ENCODE measurements at places on chromosomes 6 and 20.

DNA sequence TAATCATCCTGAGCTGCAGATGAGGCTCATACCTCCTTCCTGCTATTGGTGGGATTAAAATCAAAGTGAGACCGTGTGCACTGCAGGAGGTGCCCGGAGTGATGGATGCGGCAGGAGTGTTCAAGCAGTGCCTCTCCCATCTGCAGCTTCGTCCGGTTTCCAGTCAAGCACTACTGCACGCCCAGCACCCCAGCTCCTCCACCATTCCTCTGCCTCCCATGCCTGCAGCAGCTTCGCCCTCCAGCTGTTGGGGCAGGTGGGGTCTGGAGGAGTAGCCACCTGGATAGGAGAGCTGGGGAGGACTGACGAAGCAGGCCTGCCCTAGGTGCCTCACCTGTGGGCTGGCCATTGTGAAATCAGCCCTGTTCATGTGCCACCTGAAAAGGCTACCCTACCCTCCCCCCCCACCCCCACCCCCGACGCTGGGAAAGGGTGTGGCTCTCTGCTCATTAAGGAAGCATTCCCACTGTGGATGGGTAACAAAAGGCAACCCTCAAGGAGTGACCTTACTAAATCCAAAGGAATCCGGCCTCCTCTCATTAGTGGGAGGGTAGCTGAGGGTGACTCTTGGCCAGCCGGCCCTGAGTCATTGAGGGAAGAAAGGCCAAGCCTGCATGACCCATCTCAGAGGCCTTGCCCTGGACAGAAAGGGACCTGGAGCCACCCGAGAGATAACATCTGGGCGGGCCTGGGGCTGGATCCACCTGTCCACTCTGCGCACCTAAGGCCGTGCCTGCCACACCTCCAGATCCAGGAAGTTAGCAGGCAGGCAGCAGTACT is 115.9 kb upstream of the ARMC2 start:
- no peak for DNase-seq

GRCh38 chr6:36958775-36959554 is 4.4 kb downstream of the PI16 start:
- no peak for DNase-seq

GRCh38 chr6:49666930-49667757 is 30.5 kb upstream of the RHAG start:
- no peak for DNase-seq

DNA sequence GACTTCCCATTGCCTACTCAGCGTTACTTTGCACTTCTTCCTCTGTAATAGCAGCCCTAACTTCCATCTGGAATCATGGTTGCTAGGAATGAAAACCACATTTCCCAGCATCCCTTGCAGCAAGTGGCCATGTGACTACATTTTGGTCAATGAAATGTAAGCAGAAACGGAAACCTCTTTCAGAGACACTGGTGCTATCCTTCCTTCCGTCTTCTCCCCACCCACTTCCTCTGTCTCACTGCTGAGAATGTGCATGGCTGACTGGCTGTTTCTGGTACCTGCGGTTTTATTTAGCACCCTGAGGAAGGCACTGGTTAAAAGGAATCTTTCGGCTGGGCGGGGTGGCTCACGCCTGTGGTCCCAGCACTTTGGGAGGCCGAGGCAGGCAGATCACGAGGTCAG is 107.4 kb downstream of the SCML4 start:
- DNase-seq: no peak

DNA sequence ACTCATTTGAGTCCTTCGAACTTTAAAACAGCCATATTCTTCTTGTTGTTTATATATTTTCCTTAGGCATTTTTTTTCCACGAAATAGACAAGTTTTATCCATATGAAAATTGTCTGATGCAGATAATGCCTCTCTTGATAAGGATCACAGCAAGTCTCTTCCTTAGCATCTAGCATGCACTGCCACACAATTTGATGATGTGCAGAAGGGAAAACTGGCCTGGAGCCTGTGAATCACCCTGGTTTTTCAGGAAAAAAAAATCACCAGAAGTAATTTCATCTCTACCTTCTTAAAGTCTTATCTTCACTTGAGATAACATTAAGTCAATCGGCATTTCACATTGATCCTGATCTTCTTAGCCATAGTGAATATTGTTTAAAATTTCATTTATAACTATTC is 199.8 kb downstream of the TENT5A start:
- DNase-seq: peak; percentile 25

- DNase-seq: peak; percentile 66
Observed at GRCh38 chr20:16803965-16804792, 56.0 kb downstream of the OTOR start.

GRCh38 chr6:26231006-26231587 is 133.9 kb upstream of the BTN3A2 start:
- no peak for DNase-seq

DNA sequence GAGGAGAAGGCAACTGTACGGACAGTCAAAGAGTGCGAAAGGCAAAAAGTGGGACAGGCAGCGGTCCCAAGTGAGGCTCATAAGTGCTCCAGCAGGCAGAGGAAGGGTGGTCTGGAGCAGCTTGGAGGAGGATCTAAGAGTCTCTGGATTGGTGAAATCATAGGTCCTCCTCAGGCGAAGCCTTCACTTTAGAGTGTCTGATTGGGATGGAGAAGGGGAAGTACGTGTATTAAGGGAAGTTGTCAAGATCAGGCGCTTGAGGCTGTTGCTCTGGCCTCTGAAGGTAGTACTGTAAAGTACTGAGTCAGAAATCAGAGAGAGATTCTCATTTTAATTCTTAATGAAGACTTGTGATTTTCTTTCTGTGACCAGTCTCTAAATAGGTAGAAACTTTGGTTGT is 185.6 kb downstream of the KIF16B start:
- DNase-seq: no peak

- peak; percentile 25 for DNase-seq
Observed at GRCh38 chr6:960356-960755, 267.4 kb upstream of the EXOC2 start.

- DNase-seq: no peak
Observed at GRCh38 chr6:163710532-163711470, 296.3 kb downstream of the QKI start.

Data from lung (tissue), 17 donors.